ENCODE measurements at places on chromosomes 16 and 17.
A peak's percentile ranks its signal among the peaks of the same experiment; 100 is the strongest.

- DNase-seq: no peak
Measured at GRCh38 chr17:36182176-36183000, 6.0 kb upstream of the TBC1D3B start.

GRCh38 chr17:57379237-57379894 is 123.0 kb downstream of the MSI2 start:
- DNase-seq: no peak

GRCh38 chr17:44010966-44011647 is 3.7 kb downstream of the TMEM101 start:
- DNase-seq: no peak

DNA sequence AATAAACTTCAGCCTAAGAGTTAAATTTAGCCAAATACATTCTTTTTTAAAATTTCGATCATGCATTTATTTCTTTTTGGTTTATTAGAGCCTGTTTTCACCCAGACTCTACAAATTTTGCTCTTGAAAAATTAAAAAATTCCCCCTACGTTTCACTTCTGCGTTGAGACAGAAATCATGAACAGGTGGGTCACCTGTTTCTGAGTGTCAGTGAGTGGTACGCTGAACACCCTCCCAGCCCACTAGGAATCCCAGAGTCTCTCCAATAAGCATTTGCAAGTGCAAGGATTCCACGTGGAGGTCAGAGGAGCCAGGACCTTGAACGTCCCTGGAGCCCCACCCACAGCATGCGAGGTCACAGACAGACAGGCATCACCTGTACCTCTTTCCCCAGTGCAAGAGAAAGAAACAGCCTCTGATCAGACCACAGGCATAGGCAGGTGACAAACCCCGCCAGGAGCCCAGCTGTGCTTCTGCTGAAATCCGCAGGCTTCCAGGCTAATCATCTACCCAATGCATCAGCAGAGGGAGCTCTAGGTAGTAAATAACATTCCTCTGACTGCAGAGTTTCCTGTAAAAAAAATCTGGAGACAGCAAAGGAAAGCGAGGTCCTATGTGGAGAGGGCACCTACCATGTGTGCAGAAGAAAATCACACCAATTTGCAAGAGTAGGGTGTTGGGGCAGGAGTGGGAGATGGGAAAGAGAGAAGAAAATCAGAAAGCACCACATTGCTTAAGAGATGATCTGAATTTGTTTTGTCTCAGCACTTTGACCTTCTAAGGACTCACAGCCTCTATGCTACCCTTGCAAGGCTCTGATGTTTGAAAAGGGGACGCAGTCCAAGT is 5.9 kb upstream of the XYLT1 start:
- peak; percentile 77 for DNase-seq

DNA sequence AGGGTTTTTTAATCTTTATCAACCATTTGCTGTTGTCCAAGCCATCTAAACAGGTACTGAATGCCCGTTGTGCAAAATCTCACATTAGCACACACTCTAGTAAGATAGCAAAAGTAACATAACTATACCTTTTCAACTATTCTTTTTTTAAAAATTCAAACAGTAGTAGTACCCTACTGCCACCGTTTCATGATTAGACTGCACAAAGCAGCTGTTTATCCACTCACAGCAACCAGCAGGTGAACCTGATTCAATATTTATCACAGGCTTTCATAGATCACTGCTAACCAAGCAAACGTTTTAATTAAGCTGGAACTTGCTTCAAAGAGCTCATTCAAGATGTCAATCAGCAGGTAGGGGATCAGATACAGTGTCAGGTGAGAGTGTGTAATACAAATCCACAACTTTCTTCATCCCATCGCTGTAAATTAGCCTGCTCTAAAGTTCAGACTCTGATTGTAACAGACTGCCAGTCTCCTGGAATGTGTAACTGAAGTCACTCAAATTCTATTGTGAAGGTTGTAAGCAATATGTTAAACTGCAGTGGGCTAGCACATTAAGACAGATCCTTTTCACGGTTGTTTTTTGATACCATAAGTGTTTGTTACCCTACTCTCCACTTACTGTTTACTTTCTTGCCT is 47.3 kb downstream of the BRIP1 start:
- no peak for DNase-seq

GRCh38 chr17:42309986-42310786 is 21.9 kb downstream of the STAT5A start:
- DNase-seq: no peak

DNA sequence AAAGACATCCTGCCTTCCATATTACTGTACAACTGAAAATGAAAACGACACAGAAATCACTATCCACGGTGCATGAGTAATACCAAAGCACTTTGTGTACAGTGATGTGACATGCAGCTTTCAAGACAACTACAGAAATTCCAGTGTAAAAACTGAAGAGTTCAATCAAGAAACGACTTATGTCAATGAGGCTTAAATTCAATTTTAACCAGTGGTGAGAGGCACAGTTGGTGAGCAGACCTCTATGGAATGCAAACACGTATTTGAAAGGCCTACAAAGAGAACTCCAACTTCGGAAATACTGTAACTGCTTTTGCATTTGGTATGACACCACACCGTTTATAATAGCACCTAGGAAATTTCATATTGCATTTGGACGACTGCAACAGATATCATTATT is 87.6 kb downstream of the USP31 start:
- DNase-seq: no peak

DNA sequence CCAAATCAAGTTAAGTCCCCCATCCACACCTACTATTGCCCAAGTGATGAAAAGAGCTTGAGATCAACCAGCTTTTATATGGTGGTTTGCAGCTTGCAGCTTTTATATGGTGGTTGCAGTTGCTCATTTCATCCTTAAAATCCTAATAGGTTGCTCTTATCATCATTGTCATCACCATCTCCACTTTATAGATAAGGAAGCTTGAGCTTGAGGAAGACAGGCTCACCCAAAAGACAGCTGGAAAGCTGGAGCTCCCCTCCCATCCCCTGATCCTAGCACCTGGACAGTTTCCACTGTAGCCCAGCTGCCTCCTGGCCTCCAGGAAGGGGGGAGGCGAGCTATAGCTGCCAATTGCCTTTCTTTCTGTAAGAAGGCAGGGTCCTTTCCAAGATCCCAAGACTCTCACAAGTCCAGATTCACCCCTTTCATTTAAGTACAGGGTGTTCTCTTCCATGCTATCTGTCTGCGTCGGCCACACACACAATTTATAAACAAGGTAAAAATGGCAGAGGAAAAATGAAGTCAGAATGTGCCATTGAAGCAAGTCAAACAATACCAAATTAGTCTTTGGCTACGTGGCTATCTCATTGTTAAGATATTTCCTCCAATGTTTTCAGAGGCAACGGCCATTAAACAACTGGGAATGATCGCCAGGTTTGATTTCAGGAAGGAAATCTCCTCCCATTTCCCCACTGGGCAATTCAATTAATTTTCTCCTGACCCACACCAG is 63.3 kb downstream of the PECAM1 start:
- peak; percentile 35 for DNase-seq

GRCh38 chr17:27407916-27408864 is 48.1 kb upstream of the KSR1 start:
- DNase-seq: peak; percentile 12

DNA sequence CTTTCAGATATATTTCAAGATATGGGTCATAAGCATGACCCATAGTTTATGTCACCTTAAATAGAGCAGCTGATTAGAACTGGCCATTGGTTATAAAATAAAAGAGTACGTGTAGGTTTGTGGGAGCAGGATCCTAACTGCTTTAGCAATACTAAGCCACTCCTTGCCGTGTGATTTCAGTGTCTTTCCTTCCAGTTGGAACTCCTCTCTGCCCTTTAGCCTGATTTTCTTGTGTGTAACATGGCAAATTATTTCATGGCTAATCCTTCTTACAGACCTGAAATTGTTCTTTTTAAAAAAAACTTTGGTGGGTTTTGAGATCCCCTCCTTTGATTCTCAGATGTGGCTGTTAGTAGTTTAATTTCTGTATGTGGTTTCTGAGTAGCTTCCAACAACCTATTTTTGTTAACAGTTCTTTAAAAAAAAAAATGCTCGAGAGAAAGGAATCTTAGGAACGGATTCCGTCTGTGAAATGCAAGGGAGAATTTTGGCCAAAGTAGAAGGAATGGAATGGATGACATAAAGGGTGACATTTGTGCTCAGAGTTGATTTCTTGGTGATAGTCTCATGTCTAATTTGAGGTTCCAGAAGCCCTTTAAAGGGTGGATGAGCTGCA is 39.9 kb downstream of the DHRS7B start:
- no peak for DNase-seq

DNA sequence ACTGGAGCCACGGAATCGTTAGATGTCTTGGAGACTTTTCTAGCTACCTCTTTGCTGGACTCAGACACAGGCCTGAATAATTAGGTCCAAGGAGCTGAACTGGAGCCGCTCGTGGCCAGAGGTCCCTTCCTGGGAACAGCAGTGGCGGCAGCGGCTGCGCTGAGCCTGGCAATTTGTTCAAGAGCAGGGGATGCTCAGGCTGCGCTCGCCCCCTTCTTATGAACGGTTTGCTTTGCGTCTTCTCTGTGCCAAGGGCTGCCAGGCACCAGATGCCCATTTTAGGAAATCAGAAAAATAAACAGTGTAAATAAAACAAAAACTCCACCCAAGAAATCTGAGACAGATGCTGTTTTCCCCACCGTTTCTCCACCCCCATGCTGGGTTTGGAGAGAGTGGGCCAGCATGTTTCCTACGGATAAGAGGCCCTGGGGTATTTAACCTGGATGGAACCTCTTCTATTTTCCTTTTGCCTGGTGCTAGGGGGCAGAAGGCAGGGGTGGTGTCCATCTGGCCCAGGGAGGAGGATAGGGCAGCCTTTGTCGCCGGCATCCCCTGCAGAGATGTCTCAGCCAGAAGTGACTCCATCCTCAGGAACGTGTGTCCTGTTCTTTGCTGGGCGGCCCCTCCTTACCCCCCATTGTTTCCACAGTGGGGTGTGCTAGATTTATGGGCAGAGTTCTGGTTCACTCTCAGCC is 163.4 kb downstream of the SEC14L1 start:
- no peak for DNase-seq

DNA sequence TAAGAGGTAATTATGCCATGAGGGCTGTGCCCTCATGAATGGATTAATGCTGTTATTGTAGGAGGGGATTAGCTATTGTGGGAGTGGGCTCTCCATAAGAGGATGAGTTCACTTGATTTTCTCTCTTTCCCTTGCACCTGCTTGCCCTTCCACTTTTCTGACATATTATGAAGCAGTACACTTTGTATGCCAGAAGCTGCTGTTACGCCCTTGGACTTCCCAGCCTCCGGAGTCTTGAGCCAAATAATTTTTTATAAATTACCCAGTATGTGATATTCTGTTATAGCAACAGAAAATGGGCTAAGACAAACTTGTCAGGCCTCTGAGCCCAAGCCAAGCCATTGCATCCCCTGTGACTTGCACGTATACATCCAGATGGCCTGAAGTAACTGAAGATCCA is 38.4 kb downstream of the PSMD12 start:
- DNase-seq: no peak

DNA sequence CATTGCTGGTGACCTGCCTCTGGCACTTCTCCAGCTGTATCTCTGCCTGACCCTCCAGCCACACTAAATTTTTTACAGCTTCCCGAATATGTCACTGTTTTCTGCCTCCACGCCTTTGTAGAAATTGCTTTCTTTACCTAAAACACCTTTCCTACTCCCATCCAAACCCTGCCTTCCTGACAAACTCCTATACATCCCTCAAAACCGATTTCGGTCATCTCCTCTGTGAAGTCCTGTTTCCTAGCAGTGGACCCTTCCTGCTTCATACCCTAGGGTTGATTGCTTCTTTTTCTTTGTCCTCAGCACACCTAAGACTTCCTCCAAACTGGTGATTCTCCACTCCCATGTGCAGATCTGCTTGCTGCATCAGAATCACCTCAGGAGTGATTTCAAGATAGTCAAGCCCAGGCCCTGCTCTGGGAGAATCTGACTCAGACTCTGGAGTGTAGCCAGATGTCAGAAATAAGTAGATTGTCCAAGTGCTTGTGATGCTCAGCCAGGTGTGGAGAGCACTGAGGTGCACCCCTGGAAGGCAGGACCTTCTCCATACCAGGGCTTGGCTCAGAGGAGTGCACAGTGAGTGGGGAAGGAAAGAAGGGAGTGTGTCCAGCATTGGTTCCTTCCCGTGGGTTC is 184.2 kb downstream of the COPRS start:
- no peak for DNase-seq

DNA sequence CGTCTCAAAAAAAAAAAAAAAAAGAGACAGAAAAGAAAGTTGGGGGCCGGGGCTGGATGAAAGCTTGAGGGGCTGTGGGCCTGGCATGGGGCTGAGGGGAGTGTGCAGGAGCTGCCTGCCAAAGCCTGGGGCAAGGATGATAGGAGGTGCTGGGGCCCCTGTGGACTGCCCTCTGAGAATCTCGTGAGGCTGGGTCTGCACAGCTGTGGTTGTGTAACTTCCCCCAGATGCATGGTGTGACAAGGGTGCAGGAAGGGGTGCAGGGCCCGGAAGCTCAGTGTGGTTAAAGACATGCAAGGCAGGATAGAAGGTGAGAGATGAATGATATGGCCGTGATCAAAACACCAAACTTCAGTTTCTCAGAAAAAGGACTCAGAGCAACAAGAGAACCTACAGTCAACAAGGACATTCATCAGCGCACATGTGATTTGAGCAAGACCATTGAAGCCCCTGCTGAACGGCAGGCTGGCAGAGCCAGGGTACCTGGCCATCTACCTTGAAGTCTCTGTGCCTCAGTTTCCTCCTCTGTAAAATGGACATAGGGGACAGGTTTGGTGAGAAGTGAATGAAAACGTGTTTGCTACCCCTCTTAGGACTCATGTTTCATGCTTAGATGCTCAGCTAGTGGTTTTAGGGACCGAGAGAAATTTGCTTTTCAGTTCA is 9.6 kb downstream of the IL32 start:
- no peak for DNase-seq

GRCh38 chr17:72614476-72614870 is 478.0 kb downstream of the SLC39A11 start:
- DNase-seq: no peak

GRCh38 chr17:30831257-30831656 is 509 bp upstream of the ATAD5 start:
- no peak for DNase-seq

GRCh38 chr16:53546988-53547391 is 44.0 kb upstream of the AKTIP start:
- DNase-seq: peak; percentile 68

GRCh38 chr16:69941251-69942098 is 9.7 kb upstream of the CLEC18A start:
- no peak for DNase-seq

DNA sequence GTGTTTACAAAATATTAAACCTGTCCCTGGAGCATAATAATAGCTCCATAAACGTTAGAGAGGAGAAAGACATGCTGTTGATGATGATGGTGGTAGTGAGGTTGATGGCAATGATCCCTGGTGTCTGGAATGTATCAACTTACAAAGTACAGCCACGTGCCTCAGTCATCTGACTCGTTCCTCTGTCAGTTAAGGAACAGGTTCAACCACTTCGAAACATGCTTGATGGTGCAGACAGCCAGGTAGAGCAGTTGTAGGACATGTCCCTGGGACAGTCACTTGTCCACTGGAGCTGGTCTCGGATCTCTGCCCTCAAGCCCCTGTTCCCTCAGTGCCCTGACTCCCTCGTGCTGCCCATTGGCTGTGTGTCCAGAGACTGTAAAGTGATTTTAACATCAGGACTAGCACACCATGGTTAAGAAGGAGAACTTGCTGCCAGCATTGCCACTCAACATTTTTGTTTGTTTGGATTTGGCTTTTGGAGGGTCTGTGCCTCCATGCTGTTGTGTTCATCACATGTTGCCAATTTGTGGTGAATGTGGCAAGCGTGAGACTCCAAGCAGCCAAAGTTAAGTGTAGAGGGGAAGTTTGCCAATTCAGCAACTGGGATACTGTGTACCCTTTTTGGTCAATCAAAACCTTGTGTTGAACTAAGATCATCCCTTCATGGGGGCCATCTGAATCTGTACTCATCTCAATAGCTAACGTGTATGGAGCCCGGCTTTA is 16.3 kb upstream of the SALL1 start:
- DNase-seq: no peak

All from T47D (cell line).